ENCODE measurements at places on chromosomes 5 and 9.

DNA sequence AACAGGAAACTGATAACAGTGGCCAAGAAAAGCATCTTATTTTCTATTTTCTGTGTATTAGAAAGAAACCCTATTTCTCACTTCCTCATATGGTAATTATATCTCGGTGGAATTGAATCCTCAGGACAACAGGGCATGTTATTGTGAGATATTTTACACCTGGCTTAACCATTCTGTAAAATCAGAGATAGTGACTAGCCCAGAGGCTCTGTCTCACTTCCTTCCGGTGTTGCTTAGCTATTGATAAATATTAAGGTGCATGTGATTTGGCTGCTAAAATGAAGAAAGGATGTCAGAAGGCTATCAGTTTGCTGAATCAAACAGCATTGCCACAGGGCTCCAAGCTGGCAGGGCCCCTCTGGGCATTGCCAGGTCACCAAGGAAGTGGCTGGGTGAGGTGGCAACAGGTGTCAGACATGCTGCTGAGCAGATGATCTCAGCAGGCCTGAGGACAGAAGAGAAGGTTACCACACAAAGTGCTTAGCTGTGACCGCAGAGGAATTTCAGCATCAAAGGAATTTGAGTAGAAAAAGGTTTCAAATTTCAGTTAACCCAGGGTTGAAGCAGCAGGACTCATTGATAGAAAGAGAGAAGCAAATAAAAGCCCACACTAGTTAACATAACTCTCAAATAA is 330.7 kb downstream of the PDE4D start:
- peak; percentile 16 for DNase-seq

GRCh38 chr5:78750281-78750680 is 101.7 kb upstream of the LHFPL2 start:
- no peak for DNase-seq

DNA sequence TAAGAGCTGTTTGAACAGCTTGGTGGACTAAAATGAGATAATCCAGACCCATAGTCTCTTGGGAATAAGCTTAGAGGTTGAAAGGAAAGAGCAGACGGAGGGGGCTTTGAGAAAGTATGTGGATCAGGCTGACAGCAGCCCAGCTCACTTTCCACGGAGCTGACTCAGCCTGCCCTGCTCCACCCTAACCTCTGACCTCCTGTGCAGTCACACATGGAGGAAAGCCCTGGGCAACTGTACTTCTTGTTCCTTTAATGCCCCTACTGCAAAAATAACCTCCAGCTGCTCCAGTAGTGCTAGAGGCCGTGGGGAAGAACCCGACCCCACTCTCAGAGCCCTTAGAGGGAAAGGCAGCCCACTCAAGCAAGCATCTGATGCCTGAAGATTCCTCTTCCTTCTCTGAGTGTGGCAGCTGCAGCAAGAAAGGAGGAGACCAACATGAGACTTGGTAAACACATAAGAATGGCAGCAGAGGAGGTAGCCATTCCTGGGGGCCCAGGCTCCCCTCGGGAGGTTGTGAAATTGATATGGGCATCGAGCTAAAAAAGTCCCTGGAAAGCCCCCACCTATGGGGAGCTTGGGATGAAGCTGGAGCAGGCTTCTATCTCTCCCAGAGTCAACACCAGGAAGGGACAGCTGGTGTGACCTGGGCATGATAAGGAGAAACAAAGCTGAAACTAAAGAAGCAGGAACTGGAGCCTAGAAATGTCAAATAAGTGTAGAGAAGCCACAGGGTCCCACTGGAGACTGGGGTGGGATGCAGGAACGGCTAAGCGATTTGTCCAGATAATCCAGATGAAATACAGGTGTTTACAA is 204.3 kb downstream of the PIK3R1 start:
- no peak for DNase-seq

- DNase-seq: no peak
Measured at GRCh38 chr5:31516802-31517201, 15.1 kb downstream of the DROSHA start.

- DNase-seq: no peak
Measured at GRCh38 chr5:24623031-24623430, 21.7 kb downstream of the CDH10 start.
